A549 treated with AZD2906 at 1 μM for 4 hours (cell line): ENCODE measurements at places on chromosomes 11 and 22. TPM values are rescaled to one million over a fixed set of nuclear protein-coding genes. Genes with fewer than 3 reads are reported as not detected.

Gene APOBEC3G
- total RNA-seq, result 0.06 to 0.09 TPM (median 0.07 TPM) in 3 of 5 replicates, not detected in the others

Gene ST14
- total RNA-seq, result 0.04 to 0.23 TPM (median 0.06 TPM) in 5 replicates

Gene NFAM1
- total RNA-seq, result not detected in 5 replicates

Gene MS4A4A
- total RNA-seq, result not detected in 5 replicates

Gene OR8D1
- total RNA-seq, result not detected in 5 replicates

Gene LMO1
- 2.7 to 4.0 TPM (median 3.2 TPM) in 5 replicates for total RNA-seq

Gene GRAP2
- total RNA-seq, result not detected in 5 replicates

Gene BRSK2
- total RNA-seq, result 4.8 to 8.6 TPM (median 6.3 TPM) in 5 replicates

Gene DCUN1D5
- 60.5 to 64.0 TPM (median 62.2 TPM) in 5 replicates for total RNA-seq

Gene C22orf42
- not detected in 5 replicates for total RNA-seq

Gene OR5T1
- total RNA-seq, result not detected in 5 replicates

Gene OR8G1
- not detected in 5 replicates for total RNA-seq

Gene LRRN4CL
- 0.07 to 0.10 TPM (median 0.08 TPM) in 3 of 5 replicates, not detected in the others for total RNA-seq

Gene RASD2
- total RNA-seq, result 0.65 to 0.80 TPM (median 0.67 TPM) in 5 replicates

Gene APOBEC3B
- total RNA-seq, result 25.9 to 31.3 TPM (median 28.2 TPM) in 5 replicates

Gene CTSF
- 31.7 to 39.8 TPM (median 33.7 TPM) in 5 replicates for total RNA-seq

Gene PNPLA2
- total RNA-seq, result 37.0 to 61.7 TPM (median 57.7 TPM) in 5 replicates

Gene MLC1
- 0.02 to 0.06 TPM (median 0.06 TPM) in 3 of 5 replicates, not detected in the others for total RNA-seq

Gene OR51E2
- total RNA-seq, result not detected in 5 replicates

Gene RIC3
- 1.4 to 2.3 TPM (median 1.9 TPM) in 5 replicates for total RNA-seq

Gene EMSY
- total RNA-seq, result 10.1 to 13.8 TPM (median 11.2 TPM) in 5 replicates

Gene MDK
- 14.7 to 20.7 TPM (median 20.5 TPM) in 5 replicates for total RNA-seq

Gene TMEM121B
- 0.11 to 0.24 TPM (median 0.15 TPM) in 5 replicates for total RNA-seq

Gene SART1
- total RNA-seq, result 40.2 to 59.5 TPM (median 54.5 TPM) in 5 replicates

Gene TSPAN32
- total RNA-seq, result not detected in 5 replicates

Gene OR56A4
- not detected in 5 replicates for total RNA-seq

Gene CATSPER1
- total RNA-seq, result 1.1 to 1.5 TPM (median 1.3 TPM) in 5 replicates

Gene USP2
- total RNA-seq, result 1.0 to 1.9 TPM (median 1.2 TPM) in 5 replicates

Gene DGCR6
- total RNA-seq, result 1.1 to 2.3 TPM (median 1.3 TPM) in 5 replicates

Gene KREMEN1
- total RNA-seq, result 3.4 to 4.8 TPM (median 4.5 TPM) in 5 replicates

Gene IL18
- 86.2 to 98.7 TPM (median 87.2 TPM) in 5 replicates for total RNA-seq

Gene OR52E2
- not detected in 5 replicates for total RNA-seq

Gene E2F8
- total RNA-seq, result 5.3 to 6.2 TPM (median 5.9 TPM) in 5 replicates

Gene OR51E1
- total RNA-seq, result not detected in 5 replicates
